AG04449 (cell line): ENCODE measurements at places on chromosomes 5 and 9.
A peak's percentile ranks its signal among the peaks of the same experiment; 100 is the strongest.

- no peak for DNase-seq
These were observed 384.2 kb upstream of the RPS23 start for GRCh38 chr5:82662340-82662739.

- DNase-seq: no peak
These were observed 1.5 kb upstream of the RNF145 start for GRCh38 chr5:159210846-159211245.

- DNase-seq: no peak
These were observed 22.6 kb upstream of the CEP72 start for GRCh38 chr5:589588-589987.

- DNase-seq: no peak
These were observed 47.2 kb downstream of the CCDC180 start for GRCh38 chr9:97354637-97355036.

- DNase-seq: no peak
These were observed 329.6 kb upstream of the ARRDC3 start for GRCh38 chr5:91712718-91713117.

DNA sequence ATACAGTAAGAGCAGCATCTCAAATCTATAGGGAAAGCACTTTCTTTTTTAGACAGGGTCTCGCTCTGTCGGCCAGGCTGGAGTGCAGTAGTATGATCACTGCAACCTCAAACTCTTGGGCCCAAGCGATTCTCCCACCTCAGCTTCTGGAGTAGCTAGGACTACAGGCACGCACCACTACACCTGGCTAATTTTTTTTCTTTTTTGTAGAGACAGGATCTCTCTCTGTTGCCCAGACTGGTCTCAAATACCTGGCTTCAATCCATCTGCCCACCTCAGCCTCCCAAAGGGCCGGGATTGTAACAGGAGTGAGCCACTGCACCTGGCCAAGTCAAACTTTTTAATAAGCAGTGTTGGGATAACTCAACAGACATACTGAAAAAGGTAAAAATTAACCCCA, 107.6 kb downstream of the SIL1 start:
- no peak for DNase-seq

DNA sequence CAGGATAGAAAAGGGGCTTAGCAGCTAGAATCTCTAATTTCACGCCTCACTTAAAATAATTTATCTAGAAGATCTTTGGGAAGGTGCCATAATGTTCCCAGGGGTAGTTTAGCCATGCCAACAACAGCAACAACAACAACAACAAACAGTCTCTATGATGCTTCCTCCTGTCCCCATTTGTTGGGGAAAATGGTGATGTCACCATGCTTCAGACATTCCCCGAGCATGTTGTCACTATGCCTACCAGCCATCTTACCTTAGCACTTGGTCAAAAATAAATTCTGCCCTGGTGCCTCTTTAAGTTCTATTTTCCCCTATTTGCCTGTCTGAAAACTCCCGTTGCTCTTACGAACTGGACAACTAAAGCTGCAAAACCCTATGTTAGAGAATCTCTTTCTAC, 76.6 kb downstream of the KCNN2 start:
- no peak for DNase-seq

DNA sequence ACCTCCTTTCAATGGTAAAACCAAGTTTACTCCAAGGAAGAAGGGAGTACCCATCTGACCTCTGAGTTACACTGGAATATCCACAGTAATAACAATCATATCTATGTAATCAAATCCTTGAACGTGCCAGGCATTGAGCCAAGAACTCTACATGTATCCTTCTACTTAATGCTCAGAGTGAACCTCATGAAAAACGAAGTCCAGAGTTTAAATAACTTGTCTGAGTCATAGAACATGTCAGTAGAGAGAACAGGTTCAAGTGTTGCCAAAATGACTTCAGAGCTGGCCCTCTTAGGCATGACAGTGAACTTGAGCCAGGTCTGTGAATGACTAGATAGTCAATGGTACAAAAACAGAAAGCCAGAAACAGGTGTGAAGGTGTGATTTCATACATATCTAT, 164.1 kb upstream of the ZNF618 start:
- no peak for DNase-seq

DNA sequence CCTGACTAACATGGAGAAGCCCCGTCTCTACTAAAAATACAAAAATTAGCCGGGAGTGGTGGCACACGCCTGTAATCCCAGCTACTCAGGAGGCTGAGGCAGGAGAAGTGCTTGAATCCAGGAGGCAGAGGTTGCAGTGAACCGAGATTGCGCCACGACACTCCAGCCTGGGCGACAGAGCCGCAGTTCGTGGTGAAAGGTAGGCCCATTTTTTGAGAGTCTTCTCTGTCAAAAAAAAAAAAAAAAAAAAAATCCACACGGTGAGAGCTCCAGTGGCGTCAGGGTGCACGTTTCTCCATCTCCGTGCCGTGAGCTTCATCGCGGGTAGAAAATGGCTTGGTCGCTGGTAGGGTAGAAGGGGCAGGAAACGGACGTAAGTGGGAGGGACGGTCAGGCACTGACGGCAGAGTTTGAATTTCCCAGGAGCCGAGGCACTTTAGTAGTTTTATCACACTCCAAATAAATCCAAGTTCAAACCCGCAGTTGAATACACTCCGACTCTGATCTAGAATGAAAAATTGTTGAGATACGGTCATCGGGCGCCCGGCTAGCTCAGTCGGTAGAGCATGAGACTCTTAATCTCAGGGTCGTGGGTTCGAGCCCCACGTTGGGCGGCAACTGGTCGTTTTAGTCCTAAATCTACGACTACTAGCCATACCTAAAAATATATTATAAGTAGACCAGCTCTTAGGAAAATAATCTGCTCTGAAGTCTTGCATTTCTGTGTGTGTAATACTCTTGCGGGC, 2.4 kb upstream of the TRIM7 start:
- DNase-seq: peak; percentile 71
